ENCODE measurements at places on chromosomes 1 and 21.

GRCh38 chr1:37944086-37944763 lies 2.6 kb downstream of the INPP5B start:
- no peak for DNase-seq

DNA sequence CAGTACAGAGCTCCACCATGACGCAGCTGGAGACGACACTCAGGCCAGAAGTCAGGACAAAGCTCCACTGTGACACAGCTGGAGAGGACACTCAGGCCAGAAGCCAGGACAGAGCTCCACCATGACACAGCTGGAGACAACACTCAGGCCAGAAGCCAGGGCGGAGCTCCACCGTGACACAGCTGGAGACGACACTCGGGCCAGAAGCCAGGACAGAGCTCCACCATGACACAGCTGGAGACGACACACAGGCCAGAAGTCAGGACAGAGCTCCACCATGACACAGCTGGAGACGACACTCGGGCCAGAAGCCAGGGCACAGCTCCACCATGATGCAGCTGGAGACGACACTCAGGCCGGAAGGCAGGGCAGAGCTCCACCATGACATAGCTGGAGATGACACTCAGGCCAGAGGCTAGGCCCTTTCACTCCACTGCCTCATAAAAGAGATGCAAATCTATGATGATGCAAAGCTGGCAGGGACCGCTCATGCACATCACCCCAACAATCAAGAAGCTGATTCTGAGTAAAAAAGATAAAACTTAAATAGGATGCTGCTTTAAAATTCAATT lies 13.6 kb upstream of the OR2B11 start:
- DNase-seq: no peak

GRCh38 chr1:103125219-103125618 lies 16.9 kb upstream of the COL11A1 start:
- DNase-seq: no peak

DNA sequence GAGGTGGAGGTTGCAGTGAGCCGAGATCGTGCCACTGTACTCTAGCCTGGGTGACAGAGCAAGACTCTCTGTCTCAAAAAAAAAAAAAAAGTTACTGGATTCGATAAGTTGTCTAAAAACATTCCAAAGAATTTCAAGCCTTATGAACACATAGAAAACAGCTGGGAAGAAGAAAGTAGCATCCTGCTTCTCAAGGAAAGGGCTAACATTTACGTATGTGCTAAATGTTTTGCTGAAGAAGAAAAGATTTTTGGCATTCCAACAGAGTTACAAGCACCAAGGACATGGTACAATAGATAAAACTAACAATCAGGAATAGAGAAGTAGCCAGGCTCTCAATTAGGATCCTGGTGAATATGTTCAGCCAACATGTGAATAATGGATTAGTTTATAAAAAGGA lies 69.8 kb downstream of the HFM1 start:
- DNase-seq: no peak

DNA sequence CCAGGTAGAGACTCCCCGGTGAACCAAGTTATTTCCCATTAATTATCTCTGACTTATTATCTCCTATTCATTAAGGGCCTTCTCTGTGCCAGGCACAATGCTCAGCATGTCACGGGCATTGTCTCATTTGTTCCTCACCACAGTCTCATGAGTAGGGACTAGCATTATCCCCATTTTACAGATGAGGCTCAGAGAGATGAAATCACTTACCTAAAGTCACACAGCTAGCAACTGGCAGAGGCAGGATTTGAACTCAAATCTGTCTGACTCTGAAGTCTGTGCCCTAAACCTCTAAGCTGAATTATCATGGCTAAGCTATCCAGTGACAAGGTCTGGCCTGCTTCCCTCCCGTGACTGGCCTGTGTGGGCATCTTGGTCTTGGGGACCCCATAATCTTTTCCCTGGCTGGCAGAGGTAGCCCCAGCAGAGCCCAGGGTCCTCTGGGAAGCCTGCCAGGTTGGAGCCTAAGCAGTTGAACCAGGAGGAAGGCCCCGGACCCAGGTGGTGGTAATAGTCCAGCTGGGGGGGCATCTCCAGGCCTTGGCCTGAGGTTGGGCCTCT lies 4.5 kb downstream of the MAP7D1 start:
- no peak for DNase-seq

GRCh38 chr1:22271847-22272801 lies 129.2 kb upstream of the WNT4 start:
- DNase-seq: no peak

- no peak for DNase-seq
Measured at GRCh38 chr1:95034506-95034905, 38.2 kb downstream of the ALG14 start.

- DNase-seq: no peak
Measured at GRCh38 chr1:59560807-59561450, 253.8 kb upstream of the HOOK1 start.

DNA sequence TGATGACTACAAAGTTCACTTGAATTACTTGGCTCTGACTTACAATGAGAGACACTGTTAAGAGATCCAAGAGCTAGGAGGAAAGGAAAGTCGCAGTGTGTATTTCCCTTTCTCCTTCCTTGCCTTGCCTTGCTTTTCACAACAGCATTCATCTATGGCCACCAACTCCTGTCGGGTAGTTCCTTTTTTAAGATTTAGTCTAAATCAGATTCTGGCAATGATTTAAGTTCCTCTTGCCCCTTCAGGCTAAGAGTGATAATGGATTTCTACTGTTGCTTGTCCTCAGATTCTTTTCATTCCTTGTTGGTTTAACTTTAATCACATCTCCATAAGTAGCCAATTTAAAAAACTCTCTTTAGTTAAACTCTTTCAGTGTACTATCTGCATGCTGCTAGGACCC lies 91.9 kb downstream of the GTF2B start:
- no peak for DNase-seq

Data from bone marrow (tissue), 2 donors.